ENCODE measurements at places on chromosomes 7 and 10.
A peak's percentile ranks its signal among the peaks of the same experiment; 100 is the strongest.

DNA sequence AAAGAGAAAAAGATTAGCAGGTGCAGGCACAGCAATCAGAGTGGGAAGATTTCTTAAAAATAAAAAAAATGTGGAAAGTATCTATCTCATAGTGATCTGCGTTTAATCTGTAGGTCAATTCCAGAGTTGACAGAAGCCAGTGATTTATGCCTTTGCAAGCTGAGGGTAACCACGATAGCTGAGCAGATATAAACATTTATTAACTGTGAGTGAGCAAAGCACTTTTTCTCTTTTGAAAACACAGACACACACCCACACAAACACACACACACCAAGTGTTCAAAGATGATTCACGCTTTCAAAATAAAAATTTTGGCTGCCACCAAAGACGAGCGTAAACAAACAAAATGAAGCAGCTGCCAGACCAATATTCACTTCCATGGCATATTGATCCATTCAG is 243.2 kb upstream of the SLC26A5 start:
- DNase-seq = no peak

- peak; percentile 30 for DNase-seq
These were observed 14.4 kb upstream of the AHCYL2 start for GRCh38 chr7:129210256-129210988.

- DNase-seq = no peak
These were observed 186.4 kb downstream of the KIF20B start for GRCh38 chr10:89887830-89888229.

DNA sequence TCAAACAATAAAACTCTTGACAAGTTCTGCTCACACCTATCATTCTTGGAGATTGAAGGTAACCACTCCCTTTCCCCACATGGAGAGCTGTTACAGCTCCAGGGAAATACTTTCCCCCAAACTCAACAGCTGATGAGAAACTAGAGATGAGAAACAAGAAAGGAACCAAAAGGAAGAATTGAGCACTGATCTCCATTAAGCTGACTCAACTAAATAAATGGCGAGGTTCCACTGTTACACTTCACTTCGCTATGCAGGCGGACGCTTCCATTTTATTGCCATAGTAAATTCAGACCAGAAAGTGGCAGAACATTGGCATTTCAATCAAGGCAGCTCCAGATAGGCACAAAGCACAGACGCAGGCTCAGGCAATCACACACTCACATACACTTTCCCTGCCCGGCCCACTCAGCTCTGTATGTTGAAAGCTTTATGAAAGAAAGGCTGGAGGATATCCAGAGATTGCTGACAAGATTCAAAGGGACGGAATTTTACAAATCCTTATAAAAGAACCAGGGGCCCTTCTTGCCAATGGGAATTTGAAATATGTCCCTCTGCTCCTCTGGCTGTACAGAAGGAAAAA is 11.5 kb upstream of the YAE1 start:
- DNase-seq = no peak

DNA sequence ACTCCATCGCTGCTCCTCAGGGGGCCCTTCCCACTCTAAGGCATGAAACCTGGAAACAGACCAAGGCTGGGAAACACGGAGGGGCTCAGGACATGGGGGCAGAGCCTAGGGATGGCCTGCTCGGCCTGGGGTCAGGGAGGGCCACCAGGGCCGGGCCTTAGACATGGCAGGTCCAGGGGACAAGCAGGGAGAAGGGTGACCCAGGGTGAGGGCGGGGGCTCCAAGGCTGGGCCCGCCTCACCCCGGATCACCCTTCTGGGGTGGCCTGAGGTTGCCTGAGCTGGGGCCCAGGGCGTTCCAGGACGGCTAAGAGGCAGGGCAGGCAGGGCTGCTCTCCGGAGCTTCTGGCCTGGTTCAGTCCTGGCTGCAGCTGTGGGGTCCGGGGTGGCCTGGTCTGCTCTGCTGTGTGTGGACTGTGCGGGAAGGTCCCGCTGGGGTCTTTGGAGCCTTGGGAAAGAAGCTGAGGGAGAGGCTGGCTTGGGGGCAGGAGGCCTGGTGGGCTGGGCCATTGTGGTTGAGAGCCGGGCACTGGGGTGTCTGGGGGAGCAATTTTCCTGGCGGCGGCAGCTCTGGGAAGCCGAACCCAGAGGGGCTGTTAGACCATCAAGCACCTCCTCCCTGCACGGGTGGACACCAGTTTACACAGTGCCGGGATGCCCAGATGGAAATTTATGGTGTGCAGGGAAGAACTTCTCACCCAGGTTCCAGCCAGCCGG is 52.2 kb downstream of the UNCX start:
- no peak for DNase-seq

GRCh38 chr7:134422638-134423037 is 36.3 kb downstream of the AKR1B1 start:
- no peak for DNase-seq

GRCh38 chr10:96276831-96277230 is 5.5 kb upstream of the BLNK start:
- DNase-seq = no peak

DNA sequence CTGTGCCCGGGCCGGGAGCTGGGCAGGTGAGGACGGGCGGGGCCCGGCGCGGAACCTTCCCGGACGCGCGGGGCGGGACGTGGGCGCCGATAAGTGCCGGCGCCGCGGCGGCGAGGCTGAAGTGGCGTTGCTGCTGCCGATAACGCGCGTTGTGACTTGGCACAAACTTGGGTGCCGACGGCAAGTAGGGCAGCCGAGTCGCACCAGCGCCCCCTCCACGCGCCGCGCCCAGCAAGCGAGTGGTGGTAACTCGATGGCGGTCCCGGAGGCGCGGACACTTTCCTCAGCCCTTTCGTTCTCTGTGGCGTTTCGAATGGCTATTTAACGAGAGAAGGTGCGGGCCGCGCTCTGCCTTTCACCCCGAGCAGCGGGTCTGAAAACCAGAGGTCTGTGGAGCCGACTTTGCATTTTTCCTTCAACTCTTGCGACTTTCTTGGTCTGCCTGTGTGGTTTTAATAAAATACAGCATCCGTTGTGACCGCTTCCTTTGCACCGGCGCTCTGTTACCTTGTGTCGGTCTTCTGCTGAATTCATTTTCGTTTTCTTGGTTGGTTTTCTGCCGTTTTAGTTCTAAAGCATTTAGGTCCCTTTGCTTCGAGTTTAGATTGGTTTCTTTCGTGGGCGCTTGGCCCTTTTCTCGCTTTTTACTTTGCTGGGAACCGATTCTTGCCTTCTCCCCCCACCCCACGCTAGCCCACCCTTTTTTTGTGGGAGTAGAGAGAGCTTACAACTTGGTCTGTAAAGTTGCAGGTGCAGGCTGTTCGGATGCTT is 701 bp downstream of the STK17A start:
- DNase-seq = peak; percentile 87

DNA sequence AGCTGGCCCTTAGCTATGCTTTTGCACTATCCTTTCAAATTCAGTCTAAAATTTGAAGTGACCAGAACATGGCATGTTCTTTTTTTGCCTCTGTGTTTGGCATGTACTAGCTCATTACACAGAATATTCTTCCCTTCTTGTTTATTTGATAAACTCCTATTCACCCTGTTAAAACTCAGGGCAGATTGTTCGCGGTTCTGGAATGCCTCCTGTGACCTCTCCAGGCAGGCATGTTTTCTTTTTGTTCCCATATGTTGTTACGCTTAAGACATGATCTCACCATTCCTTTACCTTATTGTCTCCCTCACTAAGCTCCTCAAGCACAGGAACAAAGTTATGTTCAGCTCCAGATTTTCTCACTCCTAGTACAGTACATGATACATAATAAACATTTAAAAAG is 181.7 kb downstream of the CCSER2 start:
- no peak for DNase-seq

DNA sequence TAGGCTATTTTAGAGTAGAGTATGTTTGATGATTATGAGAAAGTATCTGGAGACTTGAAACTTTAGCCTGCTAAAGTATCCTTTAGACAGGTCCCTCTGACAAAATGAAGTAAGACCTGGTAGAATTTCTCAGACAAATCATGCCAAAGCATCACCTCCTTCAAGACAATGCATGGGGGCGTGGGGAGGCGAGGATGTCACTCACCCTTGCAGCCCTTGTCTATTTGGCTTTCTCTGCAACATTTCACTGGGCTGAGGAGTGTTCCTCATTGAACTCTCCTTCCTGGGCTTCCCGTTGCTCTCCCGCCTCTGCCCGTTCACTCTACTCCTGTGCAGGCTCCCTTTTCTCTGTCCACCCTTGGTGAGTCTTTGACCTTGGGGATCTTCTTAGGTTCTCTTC is 98.5 kb downstream of the JAZF1 start:
- no peak for DNase-seq

- no peak for DNase-seq
These were observed 206.8 kb downstream of the CUX1 start for GRCh38 chr7:102024005-102024768.

GRCh38 chr10:94115725-94116124 is 122.0 kb downstream of the PLCE1 start:
- DNase-seq = no peak
